ENCODE measurements at places on chromosomes 7 and 10.

- DNase-seq = peak; percentile 19
These were observed at the start of gene RHOBTB1 for GRCh38 chr10:60944058-60944909. TSS of gene RHOBTB1 (minus strand) at chr10:60944185. CDS start at chr10:60911542, 32,643 bp downstream.

DNA sequence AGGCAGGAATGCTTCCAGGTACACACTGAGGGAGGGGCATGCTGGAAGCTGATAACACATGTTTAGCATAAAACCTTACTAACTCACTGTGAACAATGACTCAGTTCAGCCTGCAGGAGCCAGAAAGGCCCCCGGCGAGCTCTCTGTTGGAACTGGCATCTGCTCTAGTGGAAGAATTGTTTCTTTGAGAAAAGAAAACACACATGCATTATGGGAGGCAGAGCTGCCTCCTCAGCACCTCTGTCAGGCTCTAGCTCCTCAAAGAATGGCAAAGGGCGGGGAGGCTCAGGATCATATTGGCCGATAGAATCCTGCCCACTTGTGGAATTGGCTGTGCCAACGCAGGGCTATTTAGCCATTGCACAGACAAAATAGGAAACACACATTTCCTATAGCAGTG is 338.3 kb downstream of the CXCL12 start:
- no peak for DNase-seq

- no peak for DNase-seq
These were observed 365.1 kb upstream of the MTPN start for GRCh38 chr7:136342251-136342650.

DNA sequence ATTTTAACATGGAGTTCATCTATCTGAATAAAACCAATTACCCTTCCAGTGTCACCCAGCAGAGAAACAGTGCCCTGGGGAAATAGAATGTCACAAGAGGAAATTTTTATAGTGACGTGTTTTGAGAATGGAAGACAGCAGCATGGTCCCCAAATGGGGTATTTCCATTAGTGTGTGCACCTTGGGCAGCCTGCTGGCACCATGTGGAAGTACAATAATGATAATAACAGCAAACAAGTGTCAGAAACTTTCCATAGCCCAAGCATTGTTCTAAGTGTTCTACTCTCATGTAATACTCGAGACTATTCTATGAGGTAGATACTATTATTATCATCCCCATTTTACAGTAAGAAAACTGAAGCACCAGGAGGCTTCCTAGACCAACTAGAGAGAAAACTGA is 2.2 kb upstream of the PDE1C start:
- DNase-seq = no peak

- DNase-seq = no peak
These were observed 180.4 kb downstream of the TMEM26 start for GRCh38 chr10:61272781-61273180.

DNA sequence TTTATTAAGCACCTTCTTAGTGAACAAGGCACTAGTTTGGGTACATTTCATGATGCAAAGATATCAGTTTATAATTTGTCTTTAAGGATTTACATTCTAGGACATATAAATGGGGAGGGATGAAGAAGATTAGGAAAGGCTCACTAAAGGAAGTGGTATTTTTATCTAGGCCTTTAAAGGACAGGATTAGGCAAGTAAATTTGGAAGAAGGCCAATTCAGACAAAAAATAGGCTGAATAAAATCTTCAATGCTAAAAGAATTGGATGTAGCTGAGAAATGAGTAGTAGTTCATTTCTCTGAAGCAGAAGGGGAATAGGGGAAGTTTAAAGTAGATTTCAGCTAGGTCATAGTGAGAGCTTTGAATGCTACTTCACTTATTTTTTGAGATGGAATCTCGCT is 4.8 kb upstream of the FAM24B start:
- no peak for DNase-seq

GRCh38 chr10:100534726-100535125 is 1.0 kb upstream of the HIF1AN start:
- no peak for DNase-seq

GRCh38 chr10:49615213-49615612 is 1.4 kb downstream of the CHAT start:
- no peak for DNase-seq

- no peak for DNase-seq
These were observed 40.0 kb upstream of the TM9SF3 start for GRCh38 chr10:96626795-96627194.

- no peak for DNase-seq
These were observed 37.9 kb downstream of the ADAM12 start for GRCh38 chr10:126350216-126350992.

GRCh38 chr7:137881607-137882260 is 35.0 kb upstream of the DGKI start:
- no peak for DNase-seq

DNA sequence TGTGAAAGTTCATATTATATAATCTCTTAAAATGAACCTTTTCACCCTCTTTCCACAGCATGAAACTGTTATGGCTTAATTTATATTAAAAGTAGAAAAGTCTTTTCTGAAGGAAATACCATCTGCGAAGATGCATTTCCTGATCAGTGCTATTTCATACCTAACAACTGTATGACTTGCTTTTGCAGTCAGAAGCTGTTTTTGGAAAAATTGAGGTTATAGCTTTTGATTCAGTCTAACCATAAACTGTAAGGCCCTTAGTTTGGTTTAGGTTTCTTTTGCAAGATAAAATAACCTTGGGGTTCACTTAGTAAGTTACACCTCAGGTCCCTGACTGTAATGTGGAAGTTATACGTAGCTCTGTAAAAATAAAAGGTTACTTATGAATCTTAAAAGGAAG is 22.7 kb upstream of the PARP12 start:
- no peak for DNase-seq

GRCh38 chr10:16999665-17000451 is 129.8 kb downstream of the CUBN start:
- no peak for DNase-seq

DNA sequence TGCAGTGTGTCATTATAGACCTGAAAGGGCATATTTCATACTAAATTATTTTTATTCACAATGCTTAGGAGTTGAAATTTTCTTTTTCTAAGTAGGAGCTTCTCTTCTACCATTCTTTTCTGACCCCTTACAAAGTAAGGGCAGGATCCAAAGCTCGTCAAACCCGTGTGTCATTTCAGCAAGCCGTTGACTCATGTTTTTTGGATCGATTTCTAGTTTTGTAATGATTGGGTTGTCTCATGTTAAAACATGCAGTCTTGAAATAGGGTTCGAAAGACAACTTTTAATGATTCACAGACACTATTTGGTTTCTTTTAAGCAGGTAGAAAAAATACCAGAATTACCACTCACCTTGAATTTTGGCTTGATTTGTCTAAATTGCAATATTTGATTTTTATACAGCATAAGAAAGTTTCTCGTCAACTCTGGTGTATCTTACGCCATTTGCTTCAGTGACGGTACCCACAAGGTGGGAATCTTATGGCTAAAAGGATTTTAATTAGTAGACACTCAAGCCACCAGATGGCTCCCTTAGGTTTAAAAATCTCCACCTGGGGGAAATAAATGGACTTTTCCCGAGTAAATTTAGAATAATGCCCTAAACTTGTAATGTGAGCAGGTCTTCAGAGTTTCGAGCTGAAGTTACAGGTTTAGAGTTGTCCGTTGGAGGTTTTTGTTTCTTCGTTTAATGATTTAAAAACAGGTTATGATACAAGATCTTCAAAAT is 283.4 kb downstream of the CCDC3 start:
- DNase-seq = no peak

DNA sequence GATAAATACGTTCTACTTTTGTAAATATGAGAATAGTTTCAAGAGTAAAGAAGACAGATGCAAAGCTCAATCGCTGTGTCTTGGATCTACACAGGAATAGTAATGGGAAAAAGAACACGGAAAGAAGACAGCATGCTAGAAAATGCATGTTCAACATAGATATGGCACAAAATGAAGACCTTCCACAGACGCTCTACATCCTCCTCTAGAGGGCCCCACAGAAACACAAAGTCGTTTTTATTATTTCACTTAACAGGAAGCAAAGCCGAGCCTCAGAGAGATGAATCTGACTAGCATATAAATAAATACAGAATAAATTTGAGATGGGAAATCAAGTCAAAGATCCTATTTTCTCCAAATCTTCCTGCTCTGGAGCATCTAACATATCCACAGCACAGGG is 292.6 kb downstream of the PARD3 start:
- DNase-seq = no peak

GRCh38 chr7:50782375-50783208 is at the start of gene GRB10:
TSS of gene GRB10 (minus strand) at chr7:50782896. CDS start at chr7:50732322, 50,574 bp downstream.
- DNase-seq = no peak

DNA sequence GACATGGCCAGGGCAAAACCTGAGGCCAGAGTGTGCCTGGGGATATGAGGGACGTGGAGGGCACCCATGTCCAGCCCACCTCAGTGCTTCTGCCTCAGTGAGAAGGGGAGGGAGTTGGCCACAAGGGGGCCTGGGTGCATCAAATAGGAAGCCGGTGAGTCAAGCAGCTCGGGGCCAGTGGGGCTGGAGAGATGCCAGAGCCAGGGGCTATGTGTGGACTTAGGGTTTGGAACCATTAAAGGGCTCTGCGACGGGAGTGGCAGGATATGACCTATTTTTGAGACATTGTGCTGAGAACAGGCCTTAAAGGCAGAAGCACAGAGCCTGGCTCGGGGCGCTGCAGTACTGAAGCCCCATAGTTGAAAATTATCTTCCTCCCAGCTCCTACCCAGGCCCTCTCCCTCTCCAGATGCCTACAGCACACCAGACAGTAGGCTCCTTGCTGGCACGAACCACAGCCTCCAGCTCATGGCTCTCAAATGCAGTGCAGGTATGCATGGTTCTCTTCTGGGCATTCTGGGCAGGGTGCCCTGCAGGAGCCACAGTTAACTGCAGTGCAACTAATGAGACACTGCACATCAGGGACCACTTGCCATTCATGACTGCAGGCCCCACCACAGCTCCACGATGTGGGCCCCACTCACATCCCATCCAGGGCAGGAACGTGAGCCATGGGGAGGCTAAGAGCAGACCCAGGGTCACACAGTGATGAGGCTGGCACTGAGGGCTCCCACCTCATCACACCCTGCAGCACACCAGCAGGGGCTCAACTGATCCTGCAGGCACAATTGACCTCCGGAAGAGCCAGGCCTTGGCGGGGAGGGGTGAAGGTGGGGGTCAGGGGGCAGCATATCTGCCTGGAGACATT is 7.2 kb upstream of the PGAM2 start:
- peak; percentile 48 for DNase-seq

DNA sequence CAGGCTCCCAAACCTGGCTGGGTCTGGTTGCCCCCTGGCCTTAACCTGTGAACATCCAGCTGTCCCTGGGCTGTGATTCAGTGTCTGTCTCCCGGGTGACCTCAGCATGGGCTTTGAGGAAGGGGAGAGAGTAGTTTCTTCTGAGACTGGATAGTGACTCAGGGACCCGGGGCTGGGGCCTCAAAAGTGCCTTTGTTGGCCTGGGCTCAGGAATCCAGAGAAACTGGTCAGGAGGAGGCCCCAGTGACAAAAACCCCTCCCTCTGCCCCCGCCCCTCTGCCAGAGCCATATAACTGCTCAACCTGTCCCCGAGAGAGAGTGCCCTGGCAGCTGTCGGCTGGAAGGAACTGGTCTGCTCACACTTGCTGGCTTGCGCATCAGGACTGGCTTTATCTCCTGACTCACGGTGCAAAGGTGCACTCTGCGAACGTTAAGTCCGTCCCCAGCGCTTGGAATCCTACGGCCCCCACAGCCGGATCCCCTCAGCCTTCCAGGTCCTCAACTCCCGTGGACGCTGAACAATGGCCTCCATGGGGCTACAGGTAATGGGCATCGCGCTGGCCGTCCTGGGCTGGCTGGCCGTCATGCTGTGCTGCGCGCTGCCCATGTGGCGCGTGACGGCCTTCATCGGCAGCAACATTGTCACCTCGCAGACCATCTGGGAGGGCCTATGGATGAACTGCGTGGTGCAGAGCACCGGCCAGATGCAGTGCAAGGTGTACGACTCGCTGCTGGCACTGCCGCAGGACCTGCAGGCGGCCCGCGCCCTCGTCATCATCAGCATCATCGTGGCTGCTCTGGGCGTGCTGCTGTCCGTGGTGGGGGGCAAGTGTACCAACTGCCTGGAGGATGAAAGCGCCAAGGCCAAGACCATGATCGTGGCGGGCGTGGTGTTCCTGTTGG is at the start of gene CLDN4:
CLDN4 (plus strand) TSS at position 316 of the 903 bp plus-strand sequence; CDS start at position 522, 206 bp downstream.
- DNase-seq = no peak

- DNase-seq = no peak
These were observed 3.8 kb upstream of the TRIM24 start for GRCh38 chr7:138456220-138456619.

DNA sequence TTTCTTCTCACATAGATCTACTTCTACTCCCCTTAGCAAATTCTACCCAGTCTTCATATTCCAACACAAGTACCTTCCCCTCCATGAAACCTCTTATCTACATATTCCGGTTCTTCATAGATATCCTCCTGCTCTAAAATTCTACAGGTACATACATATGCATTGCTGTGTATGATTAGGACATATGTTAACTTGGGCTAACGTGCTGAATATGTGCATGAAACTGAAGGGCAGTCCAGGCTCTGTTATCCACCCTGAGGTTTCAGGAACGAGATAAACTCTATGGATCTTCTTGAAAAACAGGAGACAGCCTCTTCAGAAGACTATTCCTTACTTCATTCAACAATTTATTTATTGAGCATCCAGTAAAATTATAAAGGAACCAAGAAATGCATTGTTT is 31.5 kb downstream of the TM9SF3 start:
- no peak for DNase-seq

- no peak for DNase-seq
These were observed 40.4 kb downstream of the KCTD7 start for GRCh38 chr7:66669088-66669487.

- no peak for DNase-seq
These were observed 247.6 kb downstream of the AUTS2 start for GRCh38 chr7:69845721-69846495.

GRCh38 chr10:10598297-10598696 is 419.4 kb upstream of the CELF2 start:
- DNase-seq = no peak

- no peak for DNase-seq
These were observed 629.3 kb downstream of the IPMK start for GRCh38 chr10:57638411-57638810.

- no peak for DNase-seq
These were observed 122.5 kb downstream of the TMEM26 start for GRCh38 chr10:61330669-61331068.

DNA sequence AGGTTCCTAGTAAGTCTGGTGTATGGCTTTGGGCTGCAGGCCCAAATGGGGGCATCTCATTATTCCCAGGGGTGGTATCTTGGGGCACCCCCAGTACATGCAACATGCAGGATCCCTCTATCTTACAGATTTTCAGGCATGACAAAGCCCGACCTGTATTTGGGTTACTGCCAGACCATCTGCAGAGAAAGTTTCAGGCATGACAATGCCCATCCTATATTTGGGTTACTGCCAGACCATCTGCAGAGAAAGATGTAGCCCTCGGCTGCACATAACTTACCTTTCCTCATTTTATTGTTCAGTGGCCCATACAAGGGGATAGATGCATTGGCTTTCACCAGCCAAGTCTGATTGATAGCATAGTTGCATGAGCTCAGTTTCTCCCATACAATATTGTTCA is 112.2 kb upstream of the RAB18 start:
- no peak for DNase-seq

- no peak for DNase-seq
These were observed 215.4 kb downstream of the COBL start for GRCh38 chr7:51101111-51101757.
